ENCODE measurements at places on chromosomes 13 and 19.
A peak's percentile ranks its signal among the peaks of the same experiment; 100 is the strongest.

GRCh38 chr19:47601180-47601904, 7.6 kb upstream of the BICRA start:
- DNase-seq, result no peak

GRCh38 chr13:102035969-102036368, 365.9 kb downstream of the FGF14 start:
- no peak for DNase-seq

GRCh38 chr13:34750078-34750931, 191.8 kb upstream of the NBEA start:
- DNase-seq, result no peak

DNA sequence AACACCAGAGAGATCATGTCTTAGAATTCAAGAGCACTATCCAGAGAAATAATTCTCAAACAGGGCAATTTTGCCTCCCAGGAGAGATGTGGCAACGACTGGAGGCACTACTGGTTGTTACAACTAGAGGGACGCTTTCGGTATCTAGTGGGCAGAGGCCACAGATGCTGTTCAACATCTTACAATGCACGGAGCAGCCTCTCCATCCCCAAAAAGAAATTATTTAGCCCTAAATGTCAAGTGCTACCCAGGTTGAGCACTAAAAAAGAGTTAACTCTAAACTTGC, 78.6 kb downstream of the ABCC4 start:
- no peak for DNase-seq

GRCh38 chr13:20156702-20157101, 4.2 kb downstream of the GJA3 start:
- DNase-seq, result no peak

GRCh38 chr13:66036024-66036614, 1194.0 kb downstream of the PCDH9 start:
- no peak for DNase-seq

DNA sequence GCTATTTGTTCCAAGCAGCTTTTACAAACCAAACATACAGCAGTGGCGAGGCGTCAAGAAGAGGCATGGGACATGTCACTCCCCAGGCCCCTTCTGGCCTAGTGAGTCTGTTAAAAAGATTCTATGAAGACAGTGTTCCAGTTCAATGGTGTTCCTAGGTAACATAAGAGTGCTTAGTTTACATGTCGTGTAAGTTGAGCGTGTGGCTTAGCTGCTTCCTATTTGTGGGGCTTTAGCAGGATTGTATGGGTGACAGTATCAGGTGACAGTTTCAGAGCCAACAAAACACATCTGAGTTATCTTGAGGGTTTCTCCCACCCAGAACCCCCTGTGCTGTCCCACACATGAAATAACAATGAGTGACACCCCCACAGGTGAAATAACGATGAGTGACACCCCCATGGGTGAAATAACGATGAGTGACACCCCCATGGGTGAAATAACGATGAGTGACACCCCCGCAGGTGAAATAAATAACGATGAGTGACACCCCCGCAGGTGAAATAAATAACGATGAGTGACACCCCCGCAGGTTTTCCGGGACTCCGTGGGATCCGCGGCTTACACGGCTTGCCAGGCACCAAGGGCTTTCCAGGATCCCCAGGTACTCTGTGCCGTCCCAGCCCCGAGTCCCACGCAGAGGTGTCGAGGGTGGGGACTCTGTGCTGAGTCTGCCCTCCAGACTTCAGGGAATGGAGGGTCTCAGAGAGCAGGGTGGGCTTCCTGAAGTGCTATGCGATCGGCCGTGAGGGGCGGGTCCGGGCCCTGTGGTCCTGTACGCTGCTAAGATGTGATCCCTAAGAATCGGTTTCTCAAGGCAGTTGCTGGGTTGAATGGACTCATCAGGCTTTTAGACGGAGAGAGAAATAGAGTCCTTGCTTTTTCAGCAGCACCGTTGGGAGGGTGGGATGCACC, 68.6 kb downstream of the RAB20 start:
- no peak for DNase-seq

- DNase-seq, result peak; percentile 20
Observed at GRCh38 chr13:43126420-43126819, 103.0 kb downstream of the DNAJC15 start.

- no peak for DNase-seq
Observed at GRCh38 chr19:44958090-44958489, 2.9 kb downstream of the CLPTM1 start.

GRCh38 chr13:21872795-21873194, 201.9 kb downstream of the FGF9 start:
- DNase-seq, result no peak

- DNase-seq, result no peak
Observed at GRCh38 chr13:102392481-102393209, 9.2 kb downstream of the FGF14 start.

GRCh38 chr19:11970174-11970573, 5.3 kb downstream of the ZNF763 start:
- no peak for DNase-seq

- DNase-seq, result no peak
Observed at GRCh38 chr13:49455007-49455398, 10.9 kb downstream of the SETDB2 start.

GRCh38 chr13:101627556-101627943, 175.1 kb downstream of the ITGBL1 start:
- DNase-seq, result no peak

- DNase-seq, result no peak
Observed at GRCh38 chr13:41639237-41639904, 182.0 kb downstream of the RGCC start.

GRCh38 chr13:41488124-41488523, 30.8 kb downstream of the RGCC start:
- DNase-seq, result no peak

- no peak for DNase-seq
Observed at GRCh38 chr19:444677-445210, 16.1 kb downstream of the SHC2 start.

- DNase-seq, result peak; percentile 74
Observed at GRCh38 chr13:100673713-100674571, 653 bp downstream of the TMTC4 start.

DNA sequence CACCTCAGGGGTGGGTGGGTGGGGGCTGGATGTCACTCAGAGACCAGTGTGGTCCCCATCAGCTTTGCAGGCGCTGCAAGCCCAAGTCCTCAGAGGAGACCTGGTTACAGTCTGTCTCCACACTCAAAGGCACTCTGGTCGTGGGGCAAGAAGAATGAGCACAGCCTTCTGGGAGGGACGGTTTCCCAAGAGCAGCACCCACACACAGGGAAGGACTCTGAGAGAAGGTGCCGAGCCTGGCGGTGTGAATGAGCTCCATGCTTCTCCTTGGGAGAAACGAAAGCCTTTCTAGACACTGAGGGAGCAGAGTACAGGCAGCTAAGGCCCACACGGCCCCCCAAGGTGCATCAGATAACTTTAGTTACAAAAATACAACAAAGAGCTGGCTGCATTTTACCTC, 473.6 kb downstream of the FOXO1 start:
- DNase-seq, result no peak

GRCh38 chr13:73417012-73417615, 358.3 kb downstream of the KLF5 start:
- DNase-seq, result no peak

DNA sequence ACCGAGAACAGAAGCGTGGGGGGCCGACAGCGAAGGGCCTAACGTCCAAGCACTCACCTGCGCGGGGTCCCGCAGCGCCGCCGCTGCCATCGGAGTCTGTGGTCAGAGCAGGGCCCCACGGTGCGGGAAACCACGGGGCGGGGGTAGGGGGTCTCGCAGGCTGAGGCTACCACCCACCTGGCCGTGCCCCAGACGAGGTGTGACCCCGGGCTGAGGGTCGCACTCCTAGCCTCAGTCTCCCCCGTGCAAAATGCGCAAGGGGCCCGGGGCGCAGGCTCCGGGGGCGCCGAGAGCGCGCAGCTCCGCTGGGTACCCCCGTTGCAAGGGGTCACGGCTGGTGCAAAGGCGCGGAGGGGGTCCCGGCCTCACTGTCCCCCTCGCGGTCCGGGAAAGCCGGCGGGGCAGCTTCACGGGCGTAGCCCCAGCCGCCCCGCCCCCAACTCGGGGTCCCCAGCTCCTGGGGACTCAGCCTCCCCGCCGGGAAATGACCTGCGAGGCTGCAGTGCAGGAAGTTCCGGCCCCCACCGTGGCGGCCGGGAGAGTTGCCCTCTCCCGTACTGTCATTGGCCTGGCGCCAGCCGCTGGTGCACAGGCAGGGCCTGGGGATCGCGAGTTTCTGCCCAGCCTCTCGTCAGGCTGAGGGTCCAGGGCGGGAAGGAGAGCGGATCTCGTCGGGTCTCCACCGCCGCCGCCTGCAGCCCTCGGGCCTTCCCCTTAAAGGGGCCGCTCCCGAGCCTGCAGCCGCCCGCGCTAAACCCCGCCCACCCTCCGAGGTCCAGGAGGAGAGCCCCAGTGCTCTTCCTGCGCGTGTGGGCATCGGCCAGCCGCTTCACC, at the start of gene ZNF792:
Gene ZNF792 (minus strand): TSS at position 657 of the 834 bp plus-strand sequence. CDS start 567 bp downstream, at position 90.
- peak; percentile 80 for DNase-seq

DNA sequence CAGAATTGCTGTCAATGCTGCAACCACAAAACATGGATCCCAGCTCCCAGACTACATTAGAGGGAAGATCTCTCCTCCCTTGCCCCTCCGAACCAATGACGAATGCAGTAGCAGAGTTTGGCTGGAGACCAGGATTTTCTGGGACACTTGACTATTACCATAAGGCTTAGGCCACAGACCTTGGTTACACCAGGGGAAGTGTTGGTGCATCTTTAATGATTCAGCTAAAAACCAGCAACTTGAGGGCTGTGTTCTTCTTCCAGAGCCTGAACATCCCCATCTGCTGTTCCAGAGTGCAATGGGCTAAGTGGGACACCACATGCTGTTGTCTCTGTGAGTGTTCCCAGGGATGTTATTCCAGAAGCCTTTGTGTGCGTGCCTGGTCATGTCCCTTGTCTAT, 528.2 kb downstream of the LMO7 start:
- no peak for DNase-seq
